ENCODE measurements at places on chromosomes 4 and X.
A peak's percentile ranks its signal among the peaks of the same experiment; 100 is the strongest.

DNA sequence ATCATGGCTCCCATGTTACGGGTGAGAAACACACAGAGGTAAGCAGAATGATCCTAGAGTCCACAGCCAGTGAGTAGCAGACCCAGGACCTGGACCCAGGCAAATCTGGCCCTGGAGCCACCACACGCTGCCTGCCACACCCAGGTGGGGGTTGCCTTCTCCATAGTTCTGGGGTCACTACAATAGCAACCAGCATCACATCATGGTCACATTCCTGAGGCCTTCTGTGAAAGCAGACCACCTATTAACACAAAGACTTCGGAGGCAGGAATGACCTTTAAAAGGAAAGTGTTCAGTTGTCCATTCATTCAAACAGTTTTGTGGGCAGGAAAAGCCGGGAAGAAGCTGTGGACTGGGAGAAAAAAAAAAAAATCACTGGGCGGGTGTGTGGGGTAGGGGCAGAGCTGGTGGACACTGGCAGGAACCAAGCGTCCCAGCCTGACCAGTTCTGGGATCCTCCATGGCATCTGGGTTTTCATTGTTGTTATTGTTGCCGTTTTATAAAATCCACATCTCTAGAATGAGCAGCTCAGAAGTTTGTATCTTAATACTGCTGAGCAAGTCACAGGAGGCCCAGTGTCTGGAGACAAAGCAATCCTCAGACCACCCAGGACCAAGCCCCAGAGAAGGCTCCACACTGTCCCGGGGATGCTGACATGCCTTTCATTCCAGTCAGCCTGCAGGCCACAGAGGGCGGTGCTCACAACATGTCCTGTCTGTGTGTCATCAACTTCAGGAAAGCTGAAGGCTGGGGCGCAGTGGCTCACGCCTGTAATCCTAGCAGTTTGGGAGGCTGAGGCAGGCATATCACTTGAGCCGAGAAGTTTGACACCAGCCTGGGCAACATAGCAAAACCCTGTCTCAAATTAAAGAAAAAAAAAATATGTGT lies 67.0 kb downstream of the SEL1L3 start:
- no peak for DNase-seq

DNA sequence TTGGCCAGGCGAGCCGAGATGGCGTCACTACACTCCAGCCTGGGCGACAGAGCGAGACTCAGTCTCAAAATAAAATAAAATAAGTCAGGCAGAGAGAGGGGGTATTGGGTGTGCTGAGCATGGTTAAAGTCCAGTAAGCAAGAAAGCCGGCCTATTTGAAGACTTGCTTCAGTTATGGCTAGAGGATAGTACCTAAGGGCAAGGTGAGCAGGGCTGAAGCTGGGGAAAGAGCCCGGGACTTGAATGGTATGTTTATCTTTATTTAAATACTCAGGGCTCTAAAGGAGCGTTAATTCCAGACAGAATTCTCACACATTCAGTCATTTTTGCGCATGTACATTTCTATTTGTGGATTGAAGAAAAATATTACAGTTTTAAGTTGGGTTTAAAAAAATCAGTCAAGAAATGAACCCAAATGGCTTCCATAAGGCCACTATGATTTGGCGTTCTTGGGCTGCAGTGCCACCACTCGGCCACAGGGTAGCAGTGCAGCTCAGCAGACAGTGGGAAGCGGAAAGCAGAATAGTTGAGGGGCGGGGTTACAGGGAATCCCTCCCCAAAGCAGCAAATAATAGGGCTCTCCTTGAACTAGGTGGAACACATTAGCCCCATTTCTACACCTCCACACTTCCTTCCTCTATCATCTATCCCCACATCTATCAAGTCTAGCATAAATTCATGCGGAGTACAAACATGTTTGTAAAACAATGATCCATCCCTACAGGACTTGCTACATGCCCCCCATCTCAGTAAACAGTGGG lies 37.2 kb upstream of the SH3D19 start:
- DNase-seq: peak; percentile 82

DNA sequence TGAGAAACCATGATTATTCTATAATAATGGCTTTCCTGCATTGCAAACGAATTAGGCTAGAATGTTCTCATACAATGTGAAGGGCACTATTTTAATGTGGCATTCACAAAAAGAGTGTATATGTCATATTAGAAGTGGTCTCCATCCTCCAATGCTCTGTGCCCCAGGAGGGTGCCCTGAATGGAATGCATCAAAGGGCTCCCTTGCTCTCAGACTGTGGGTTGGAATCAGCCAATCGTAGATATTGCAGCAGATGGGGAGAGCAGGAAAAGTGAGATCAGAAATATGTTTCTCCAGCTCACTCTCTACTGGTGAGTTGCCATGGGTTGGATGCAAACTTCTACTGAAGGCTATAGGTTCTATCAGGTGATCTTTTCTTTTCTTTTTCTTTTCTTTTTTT lies 11.9 kb upstream of the NSUN7 start:
- no peak for DNase-seq

DNA sequence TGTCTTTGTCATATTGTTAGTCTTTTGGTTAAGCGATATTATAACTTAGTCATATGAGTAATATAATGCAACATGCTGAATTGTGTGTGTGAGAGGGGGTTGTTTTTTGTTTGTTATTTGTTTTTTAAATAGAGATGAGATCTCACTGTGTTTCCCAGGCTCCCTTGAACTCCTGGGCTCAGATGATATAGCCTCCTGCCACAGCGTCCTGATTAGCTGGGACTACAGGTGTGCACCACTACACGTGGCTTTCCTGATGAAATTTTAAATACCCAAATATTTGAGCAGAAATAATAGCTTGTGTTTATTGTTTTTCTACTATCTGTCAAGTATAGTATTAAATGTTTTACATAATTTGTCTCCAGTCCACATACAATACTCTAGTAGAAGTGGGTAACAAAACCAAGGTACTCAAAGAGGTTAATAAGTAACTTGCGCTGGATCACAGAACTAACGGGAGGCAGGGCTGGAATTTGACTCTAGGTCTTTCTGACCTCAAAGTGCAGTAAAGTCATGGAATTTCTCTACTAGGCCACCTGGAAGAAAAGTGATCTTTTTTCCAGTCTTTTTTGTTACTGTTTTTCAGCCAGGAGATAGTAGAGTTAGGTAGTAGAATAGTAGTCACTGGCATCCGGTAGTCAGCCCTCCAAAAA lies 47.8 kb downstream of the CLCN3 start:
- no peak for DNase-seq

- DNase-seq: no peak
Measured at GRCh38 chr4:187183826-187184225, 460.2 kb upstream of the FAT1 start.
